ENCODE measurements at places on chromosomes 2 and 18. TPM values are rescaled to one million over a fixed set of nuclear protein-coding genes. Genes with fewer than 3 reads are reported as not detected.

- H3K36me3 ChIP-seq, result no peaks in the 10 kb centered on the region
- no peaks in the 10 kb centered on the region for H3K4me1 ChIP-seq
- no peaks in the 10 kb centered on the region for H3K27me3 ChIP-seq
- H3K4me3 ChIP-seq, result no peak overlapping the region
- no peak for ATAC-seq
- no peak overlapping the region for H3K27ac ChIP-seq
Observed at GRCh38 chr2:136962105-136962725, 196.9 kb downstream of the THSD7B start.

DNA sequence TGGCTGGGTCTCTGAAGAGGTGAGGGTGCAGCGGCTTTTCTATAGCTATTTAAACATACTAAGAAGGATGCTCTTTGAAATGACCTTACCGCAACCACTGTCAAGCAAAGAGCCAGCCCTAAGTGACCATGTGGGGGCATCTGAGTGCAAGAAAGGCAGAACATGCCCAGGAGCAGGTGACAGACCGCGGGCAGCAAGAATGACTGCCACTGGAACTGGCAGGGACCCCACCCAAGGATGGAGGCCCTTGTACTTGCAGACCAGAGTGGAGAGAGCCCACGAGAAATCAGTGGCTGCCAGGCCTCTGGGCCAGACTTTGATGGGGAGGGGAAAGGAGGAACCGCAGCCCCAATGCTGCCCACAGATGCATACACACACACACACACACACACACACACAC, 33.1 kb downstream of the DNMT3A start:
- no peak for ATAC-seq
- H3K4me3 ChIP-seq, result no peak overlapping the region
- no peaks in the 10 kb centered on the region for H3K27me3 ChIP-seq

DNA sequence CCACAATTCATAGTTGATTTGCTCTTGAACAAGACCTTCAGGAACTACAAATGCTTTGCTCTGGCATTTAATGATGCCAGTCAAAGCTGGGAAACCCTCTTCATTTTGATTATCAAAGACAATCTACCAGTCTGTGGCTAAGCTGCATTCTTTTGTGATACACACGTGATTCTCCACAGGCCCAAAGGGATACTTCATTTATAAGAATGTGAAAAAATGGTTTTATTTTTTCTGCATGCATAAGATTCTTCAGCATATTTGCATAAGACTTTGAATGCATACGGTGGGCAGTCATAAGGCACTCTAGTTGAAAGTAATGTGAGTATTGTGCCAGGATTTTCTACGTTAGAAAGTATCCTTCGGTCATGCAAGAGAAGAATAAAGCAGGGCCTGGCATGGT, 33.0 kb upstream of the ARL5A start:
- H3K27ac ChIP-seq, result no peak overlapping the region
- H3K27me3 ChIP-seq, result no peaks in the 10 kb centered on the region
- no peaks in the 10 kb centered on the region for H3K36me3 ChIP-seq
- no peak for ATAC-seq
- no peaks in the 10 kb centered on the region for H3K4me1 ChIP-seq

Gene LAPTM4A
- total RNA-seq, result 29.6 TPM

Measured in activated T-helper 17 cell treated with anti-CD3 and anti-CD28 coated beads, Interleukin-2, amount 50 U/mL, for 72 hours (primary cell).